ENCODE measurements at places on chromosomes 3 and 15.

GRCh38 chr3:13540297-13540995 lies 8.5 kb upstream of the FBLN2 start:
- DNase-seq, result no peak

- no peak for DNase-seq
Observed at GRCh38 chr15:70098461-70099166, 897 bp upstream of the TLE3 start.

GRCh38 chr3:86929046-86929445 lies 61.9 kb downstream of the VGLL3 start:
- DNase-seq, result no peak

GRCh38 chr3:46299608-46300460 lies 54.1 kb upstream of the CCR2 start:
- DNase-seq, result no peak

DNA sequence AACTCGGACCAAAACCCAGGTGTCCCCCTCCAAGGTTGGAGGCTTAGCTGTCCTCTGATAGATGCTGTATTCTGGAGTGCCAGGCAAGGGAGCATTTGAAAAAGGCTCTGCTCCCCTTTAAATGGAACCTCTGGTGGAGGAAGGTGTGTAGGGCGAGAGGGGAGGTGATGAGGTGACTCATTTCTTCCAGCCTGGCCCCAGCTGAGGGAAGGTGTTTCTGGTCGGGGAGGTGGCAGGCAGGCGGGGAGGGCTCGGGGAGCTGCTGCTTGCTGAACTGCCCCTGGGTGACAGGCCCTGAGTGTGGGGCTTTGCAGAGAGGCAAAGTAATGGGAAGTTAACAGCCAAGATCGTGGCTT lies 18.8 kb downstream of the PSTPIP1 start:
- DNase-seq, result no peak

GRCh38 chr3:128133273-128133883 lies 9.8 kb upstream of the RUVBL1 start:
- DNase-seq, result no peak

DNA sequence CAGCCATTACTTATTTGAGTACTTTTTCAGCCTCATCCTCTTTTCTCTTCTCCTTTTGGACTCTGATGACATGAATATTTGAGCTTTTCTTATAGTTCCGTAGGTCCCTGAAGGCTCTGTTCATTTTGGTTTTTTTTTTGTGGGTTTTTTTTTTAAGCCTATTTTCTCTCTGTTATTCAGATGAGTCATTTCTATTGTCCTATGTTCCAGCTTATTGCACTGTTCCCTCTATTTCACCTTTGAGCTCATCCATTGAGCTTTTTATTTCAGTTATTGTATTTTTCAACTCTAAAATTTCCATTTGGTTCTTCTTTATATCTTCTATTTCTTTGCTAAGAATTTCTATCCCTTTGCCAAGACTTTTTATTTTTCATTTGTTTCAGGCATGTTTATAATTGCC lies 7.2 kb upstream of the MGLL start:
- DNase-seq, result no peak

- DNase-seq, result no peak
Observed at GRCh38 chr3:14418296-14419250, 16.2 kb downstream of the SLC6A6 start.

Measured in cortex of kidney (tissue), 1 donor.